ENCODE measurements at places on chromosomes 4 and X. TPM values are rescaled to one million over a fixed set of nuclear protein-coding genes. Genes with fewer than 3 reads are reported as not detected.
A peak's percentile ranks its signal among the peaks of the same experiment; 100 is the strongest.

- no peak for DNase-seq
Measured at GRCh38 chrX:93791304-93791703, 117.3 kb downstream of the FAM133A start.

- no peak for DNase-seq
Measured at GRCh38 chr4:145663194-145663593, 16.8 kb upstream of the C4orf51 start.

DNA sequence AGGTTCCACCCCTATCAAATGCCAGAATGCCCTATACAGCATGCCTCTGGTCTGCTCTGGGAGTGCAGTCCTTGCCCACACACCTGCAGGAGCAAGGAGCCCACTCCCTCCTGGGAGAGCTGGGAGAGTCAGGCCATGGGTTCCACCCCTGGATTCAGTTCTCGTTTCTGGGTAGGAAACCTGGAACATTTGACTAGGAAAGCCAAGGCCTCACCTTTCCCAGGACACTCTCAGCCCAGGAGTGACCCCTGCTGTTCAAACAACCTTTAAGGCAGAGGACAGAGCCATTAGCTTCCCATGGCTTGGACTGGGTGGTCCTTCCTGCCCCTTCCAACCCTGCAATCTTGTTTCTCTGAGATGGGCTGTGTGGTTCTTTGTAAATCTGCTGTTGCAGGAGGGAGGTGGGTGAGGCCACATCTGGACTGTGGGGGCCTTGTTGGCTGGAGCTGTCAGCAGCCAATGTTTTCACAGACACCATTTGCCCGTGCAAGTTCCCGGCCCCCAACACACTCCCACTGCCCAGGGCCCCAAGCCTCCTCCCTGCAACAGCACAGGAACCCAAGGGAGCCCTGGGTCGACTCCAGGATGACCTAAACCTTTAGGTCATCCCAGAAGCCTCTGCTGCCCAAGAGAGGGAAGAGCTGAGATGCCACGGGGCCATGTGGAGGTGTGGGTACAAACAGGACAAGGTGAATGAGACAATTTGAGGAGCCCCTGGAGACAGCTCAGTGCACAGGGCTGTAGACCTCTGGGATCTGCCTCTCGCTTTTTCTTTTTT is 104.4 kb downstream of the PJA1 start:
- peak; percentile 23 for DNase-seq

The ATP7A gene
- 3.5 TPM for total RNA-seq

The ARX gene
- total RNA-seq = not detected

The MGAT4D gene
- not detected for total RNA-seq

- peak; percentile 11 for DNase-seq
Measured at GRCh38 chr4:113756005-113756410, 5.5 kb downstream of the CAMK2D start.

The MAML3 gene
- total RNA-seq = 2.7 TPM

GRCh38 chrX:131279617-131280016 is 9.5 kb downstream of the IGSF1 start:
- no peak for DNase-seq

GRCh38 chrX:132333351-132333750 is 114.1 kb upstream of the RAP2C start:
- DNase-seq = no peak

The UNC5C gene
- not detected for total RNA-seq
